Right forelimb (tissue), 1 donor: ENCODE measurements at places on chromosomes 4 and X.

DNA sequence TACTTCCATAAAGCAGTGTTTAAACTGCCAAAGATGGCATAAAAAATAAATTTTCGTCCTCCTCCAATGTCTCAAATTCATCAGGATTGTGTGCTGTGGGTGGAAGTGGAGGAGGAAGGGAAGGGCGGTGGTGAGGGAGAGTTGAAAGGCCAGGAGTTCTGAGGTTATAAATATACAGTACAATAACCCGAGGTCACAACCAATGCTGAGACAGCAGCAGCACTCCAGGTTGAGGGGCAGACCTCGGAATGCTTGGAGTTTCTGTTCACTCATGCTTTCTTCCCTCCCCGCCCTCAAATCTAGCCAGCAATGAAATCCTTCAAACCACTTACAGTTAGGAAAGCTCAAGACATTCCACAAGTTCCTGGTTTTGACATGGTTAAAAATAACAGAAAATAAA is 134.0 kb upstream of the SMAD1 start:
- DNase-seq, result no peak

GRCh38 chrX:8731559-8732395 is at the start of gene ANOS1:
TSS of gene ANOS1 (minus strand) at chrX:8732137. CDS start at chrX:8732036, 101 bp downstream.
- DNase-seq, result peak; percentile 76

GRCh38 chr4:160224049-160224448 is 1121.2 kb downstream of the RAPGEF2 start:
- no peak for DNase-seq

DNA sequence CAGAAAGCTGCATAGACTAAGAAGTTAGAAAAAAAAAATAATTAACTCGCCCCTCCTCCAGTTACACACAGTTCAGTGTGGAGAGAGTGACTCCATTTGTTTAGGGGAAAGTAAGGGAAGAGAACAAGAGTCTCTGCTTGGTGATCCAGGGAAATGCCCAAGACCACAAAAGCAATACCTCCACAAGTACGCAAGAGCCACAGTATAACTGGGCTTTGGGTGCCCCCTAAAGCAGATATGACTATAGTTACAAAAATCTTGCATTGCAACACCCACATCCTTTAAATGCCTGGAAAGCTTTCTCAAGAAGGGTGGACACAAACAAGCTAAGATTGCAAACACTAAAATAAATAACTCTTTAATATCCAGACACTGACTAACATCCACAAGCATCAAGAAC is 164.2 kb upstream of the NRK start:
- no peak for DNase-seq

- no peak for DNase-seq
Observed at GRCh38 chrX:19947612-19948011, 43.2 kb downstream of the BCLAF3 start.

DNA sequence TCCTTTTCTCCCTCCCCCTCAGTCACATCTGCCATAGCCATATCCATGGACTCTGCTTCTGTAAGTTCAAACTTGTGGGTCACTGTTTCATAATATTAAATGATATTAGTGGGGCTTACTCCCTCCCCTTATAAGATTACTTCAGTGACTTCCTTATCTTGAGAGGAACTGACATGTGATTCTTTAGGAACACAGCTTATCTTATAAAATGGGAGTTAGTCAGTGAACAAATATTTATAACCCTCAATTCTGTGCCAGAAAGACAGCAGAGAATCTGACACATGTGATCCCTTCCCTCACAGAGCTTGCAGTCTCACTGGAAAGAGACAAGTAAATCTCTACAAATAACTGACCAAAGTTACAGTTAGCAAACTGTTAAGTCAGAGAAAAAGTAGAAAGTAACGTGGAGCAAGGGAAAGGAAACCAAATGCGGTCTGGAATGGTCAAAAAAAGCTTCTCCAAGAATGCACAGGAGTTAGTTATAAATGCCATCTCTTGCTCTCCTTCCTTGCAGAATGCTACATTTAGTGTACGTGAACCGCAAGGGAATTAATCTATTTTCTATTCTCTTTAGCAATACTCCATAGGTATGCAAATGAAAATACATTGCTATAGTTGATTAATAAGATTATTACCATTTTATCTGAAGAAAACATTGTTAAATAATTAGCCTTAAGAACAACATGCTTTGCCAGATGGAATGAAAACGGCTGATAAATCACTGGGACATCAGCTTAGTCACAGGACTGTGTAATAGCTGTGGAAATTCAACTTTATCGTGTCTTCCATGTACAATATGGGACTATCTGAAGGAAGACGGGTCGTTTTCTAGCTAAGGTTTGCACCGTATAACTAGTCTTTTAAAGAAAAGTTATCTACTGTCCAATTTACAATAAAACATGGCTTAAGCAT is 29.0 kb downstream of the SGMS2 start:
- no peak for DNase-seq

DNA sequence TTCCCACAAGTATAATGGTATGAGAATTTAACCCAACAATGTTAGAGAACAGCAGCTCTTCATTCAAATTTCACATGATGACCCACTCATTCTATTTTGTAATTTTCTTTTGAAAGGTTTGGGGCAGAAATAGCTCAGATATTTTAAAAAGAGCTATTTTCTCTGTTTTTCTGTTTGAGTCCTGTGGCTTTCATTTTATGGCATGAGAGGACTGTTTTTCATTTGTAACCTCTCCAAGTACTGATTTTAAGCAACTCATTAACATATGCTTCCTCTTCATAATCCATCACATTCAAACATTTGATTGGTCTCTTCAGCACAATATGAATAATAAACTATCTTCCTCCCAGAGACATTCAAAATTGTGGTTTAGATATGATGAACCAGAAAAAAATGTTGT is 129.0 kb upstream of the TEX13A start:
- DNase-seq, result no peak

DNA sequence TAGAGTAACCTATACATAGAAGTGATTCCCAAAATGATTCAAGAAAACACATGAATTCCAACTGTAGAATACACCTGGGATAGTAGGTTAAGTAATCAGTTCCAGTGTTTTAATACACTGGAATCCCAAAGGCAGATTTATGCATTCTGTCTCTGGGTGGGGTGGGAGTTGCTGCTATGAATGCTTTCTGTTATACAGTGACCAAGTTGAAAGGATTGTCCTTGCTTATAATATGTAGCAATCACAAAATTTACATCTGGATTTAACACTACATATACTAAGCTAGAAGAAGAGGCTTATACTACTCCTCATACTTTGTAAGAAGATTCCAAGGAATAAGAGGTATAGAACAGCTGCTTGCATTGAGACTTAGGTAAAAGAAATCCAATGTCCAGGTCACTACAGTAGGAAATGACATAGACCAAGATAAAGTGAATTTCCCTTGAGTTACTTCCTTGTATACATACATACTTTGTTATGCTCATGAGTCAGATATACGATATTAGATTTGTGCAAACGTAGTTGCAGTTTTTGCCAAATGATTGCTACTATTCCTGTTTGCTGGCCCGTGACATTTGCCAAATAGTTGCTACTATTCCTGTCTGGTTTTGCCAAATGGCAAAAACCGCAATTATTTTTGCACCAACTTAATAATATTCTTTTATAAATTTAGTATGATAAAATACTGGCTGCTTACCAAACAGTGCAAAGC is 210.5 kb upstream of the DIAPH2 start:
- no peak for DNase-seq
